Heart right ventricle (tissue), 16 donors: ENCODE measurements at places on chromosomes 4 and X. TPM values are rescaled to one million over a fixed set of nuclear protein-coding genes. Genes with fewer than 3 reads are reported as not detected.

DNA sequence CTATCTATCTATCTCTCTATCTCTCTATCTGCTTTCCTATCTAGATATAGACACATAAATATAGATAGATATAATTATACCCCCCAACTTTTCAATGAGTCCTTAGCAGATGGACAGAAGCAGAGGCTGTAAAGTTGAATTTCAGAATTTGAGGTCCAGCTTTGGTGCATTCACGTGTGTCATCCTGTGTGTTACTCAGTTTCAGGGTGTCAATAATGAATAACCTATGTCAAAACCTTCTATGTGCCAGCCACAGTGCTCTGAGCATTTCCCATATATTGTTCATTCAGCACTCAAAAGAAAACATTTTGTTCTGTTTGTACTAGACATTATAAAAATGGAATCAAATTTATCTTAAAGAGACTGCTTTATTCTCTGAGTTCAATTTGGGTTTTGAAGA lies 310.0 kb downstream of the ARHGAP24 start:
- DNase-seq, result no peak

- DNase-seq, result peak; percentile 3
These were observed 73.2 kb downstream of the FAM53A start for GRCh38 chr4:1610791-1611500.

DNA sequence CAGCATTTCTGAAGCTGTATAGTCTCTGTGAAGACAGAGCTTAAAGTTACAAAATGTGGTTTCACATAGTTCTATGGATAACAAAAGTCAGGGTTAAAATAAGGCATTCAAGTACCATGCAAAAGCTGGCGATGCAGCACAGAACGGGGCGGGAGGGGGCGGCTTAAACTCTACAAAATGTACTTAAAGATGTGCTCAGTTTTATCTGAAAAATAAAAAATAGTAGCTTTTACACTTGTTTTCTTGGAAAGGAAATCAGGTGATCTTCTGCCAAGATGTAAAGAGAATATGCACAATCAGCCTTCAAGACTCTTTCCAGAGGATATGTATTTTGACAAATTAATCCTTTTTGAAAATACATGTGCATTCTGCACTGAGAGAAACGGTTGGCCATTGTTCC lies 301.7 kb upstream of the EMCN start:
- DNase-seq, result no peak

The ZNF41 gene
- 13.2 TPM for total RNA-seq

GRCh38 chr4:109699553-109700225 lies 3.6 kb downstream of the CASP6 start:
- DNase-seq, result no peak

- no peak for DNase-seq
These were observed 444.1 kb downstream of the BCOR start for GRCh38 chrX:39653691-39654090.

- DNase-seq, result no peak
These were observed 19.0 kb upstream of the MAGEB2 start for GRCh38 chrX:30196322-30196721.

The TLR7 gene
- total RNA-seq, result 3.2 TPM

The SPANXB1 gene
- total RNA-seq, result not detected

DNA sequence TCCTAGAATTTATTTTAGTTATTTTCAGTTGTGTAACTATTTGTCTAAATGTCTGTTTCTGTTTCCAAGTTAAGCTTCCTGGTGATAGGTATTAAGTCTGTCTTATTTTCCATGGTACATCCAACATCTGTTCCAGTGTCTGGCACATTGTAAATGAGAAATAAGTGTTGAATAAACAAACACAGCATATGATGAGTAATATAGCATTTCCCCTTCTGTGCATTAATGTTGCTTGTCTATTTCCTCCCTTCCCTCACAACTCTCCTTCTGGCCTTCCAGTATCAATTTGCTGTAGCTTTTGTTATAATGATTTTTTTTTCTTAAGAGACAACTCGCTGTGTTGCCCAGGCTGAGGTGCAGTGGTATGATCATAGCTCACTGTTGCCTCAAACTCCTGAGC lies 36.1 kb downstream of the COPS4 start:
- no peak for DNase-seq

GRCh38 chrX:120419463-120419862 lies 49.6 kb downstream of the LAMP2 start:
- DNase-seq, result no peak

DNA sequence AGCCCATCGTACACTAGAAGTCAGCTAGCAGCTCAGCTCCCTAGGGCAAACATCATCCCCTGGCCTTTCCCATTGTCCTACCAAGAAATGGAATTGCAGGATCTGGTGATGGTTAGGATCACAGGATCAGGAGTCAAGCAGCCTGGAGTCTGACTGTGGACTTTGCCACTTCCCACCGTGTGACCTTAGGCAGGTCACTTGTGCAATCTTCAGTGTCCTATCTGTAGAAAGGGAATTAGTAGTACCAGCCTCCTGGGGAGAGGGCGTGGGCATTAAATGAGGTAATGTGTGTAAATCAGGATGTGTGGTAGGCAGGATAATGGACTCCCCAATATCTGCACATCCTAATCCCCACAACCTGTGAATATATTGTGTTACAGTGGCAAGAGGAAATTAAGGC lies 38.6 kb upstream of the APLN start:
- DNase-seq, result no peak

DNA sequence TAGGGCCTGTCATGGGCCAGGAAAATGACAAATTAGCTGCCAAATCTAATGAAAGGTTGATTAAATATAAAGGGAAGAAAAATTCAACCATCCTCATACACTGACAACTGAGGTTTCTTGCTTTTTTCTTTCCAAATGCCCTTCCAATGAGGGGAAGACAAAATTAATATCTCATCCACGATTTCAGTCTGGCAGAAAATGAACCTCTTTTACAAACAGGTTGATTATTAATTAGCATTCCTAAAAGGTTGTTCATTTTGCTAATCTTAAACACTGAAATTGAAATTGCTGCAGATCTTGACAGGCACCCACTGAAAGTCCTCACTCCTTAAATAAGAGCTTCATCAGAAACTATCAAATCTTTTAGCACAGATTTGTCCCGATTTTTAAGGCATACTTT lies 45.5 kb downstream of the NPFFR2 start:
- DNase-seq, result no peak

The MAGEA2B gene
- not detected for total RNA-seq

The CFAP47 gene
- total RNA-seq, result not detected

The CCNA2 gene
- not detected for total RNA-seq

- DNase-seq, result no peak
These were observed 67.1 kb upstream of the TRIM2 start for GRCh38 chr4:153137159-153137558.

DNA sequence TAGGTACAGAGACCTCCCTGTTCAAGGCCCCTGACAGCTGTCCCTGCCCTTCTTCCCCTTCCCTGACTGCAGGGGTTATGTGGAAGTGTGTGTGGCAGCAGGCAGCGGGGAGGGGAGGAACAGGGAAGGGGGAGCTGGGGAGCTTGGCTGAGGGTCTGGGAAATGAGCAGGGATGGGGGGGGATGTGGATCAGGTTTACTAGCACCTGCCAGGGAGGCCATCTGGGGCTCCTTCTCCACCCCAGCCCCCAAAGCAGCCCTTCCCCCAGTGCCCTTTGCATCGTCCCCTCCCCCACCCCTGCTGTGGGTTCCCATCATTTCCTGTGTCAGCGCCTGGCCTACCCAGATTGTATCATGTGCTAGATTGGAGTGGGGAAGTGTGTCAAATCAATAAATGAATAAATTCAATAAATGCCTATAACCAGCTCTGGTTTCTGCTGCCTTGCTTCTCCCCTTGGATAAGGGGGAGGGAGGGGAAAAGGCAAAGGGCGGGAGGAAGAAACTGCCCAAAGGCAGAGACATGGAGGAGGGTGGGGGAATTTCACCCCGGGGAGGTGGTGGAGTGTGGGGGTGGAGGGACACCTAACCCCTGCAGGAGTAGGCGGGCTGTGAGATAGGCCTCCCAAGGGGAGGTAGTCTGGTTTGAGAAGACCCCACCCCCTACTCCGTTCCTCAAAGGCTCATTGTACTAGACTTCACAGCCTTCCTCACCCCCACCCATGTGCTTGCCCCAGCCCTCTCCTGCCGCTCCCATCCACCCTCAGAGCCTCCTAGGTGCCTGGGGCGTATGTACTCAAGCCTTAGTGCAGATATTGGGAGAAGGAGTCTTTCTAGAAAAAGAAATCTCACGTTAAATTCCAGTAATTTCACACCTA lies 3.2 kb downstream of the CXorf65 start:
- DNase-seq, result peak; percentile 22

The XK gene
- 9.4 TPM for total RNA-seq

- DNase-seq, result no peak
These were observed 273.0 kb downstream of the SLC7A11 start for GRCh38 chr4:137968956-137969678.

DNA sequence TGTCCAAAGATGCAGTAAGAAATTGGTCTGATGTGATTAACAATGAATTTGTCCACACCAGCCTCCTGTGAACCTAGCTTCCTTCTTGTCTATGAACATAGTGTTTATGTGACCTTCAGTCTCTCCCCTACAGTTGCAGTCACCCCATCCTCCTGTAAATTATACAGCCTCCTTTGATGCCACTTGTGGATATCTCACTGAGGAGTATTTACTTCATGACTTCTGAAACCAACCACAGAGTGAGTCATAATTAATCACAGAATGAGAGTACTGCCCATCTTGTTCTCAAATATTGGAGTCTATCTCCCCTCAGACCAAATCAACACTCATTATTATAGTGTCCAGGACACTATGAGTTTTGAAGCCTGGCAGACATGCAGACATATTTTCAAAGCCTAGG lies 27.3 kb upstream of the XAGE2 start:
- no peak for DNase-seq

The AMBN gene
- total RNA-seq, result not detected

The C4orf50 gene
- total RNA-seq, result not detected

The SSX2 gene
- total RNA-seq, result not detected

DNA sequence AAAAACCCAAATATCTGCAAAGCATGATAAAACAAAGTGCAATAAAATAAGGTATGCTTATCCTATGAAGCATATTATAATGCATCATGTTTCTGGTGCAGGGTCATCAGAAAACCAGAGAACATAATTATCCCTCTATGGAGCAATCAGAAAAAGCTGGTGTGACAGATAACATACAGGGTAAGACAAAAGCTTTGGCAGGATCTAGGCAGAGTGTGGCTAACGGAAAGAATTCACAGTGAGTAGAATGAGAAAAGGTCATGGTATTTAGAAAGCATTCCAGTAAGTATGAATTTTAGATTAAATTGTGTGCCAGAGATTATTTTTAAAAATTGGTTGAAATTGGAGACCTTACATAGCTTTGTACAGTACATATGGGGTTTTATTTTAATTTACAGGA lies 29.0 kb upstream of the UGT2B4 start:
- DNase-seq, result no peak

The SHOX gene
- not detected for total RNA-seq

DNA sequence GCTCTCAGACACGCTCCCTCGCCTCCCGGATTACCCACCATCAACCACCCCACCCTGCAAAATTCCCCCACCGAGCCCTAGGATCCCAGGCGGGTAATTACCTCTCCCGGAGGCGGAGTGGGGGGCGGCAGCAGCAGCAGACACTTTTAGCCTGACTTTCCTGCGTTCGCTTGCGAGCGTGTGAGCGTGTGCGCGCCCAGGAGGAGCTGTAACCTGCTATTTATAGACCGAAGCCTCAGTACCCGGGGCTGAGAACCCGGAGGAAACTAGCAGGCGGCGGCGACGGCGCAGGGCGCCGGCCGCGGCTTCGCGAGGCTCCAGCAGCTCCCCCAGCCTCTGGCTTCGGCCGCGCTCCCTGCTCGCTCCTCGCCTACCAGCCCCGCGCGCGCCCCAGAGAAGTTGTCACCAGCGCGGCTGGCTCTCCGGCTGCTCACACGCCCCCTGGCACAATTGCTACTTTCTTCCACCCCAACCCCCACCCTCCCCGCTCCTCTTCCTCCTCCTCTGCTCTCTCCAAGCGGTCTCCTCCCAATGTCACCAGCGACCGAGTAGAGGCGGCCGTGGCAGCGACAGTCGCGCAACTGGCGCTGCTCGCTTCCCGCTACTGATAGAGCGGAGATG lies at the start of gene INPP4B:
Gene INPP4B (minus strand): TSS at position 194 of the 621 bp plus-strand sequence.
- DNase-seq, result peak; percentile 42

DNA sequence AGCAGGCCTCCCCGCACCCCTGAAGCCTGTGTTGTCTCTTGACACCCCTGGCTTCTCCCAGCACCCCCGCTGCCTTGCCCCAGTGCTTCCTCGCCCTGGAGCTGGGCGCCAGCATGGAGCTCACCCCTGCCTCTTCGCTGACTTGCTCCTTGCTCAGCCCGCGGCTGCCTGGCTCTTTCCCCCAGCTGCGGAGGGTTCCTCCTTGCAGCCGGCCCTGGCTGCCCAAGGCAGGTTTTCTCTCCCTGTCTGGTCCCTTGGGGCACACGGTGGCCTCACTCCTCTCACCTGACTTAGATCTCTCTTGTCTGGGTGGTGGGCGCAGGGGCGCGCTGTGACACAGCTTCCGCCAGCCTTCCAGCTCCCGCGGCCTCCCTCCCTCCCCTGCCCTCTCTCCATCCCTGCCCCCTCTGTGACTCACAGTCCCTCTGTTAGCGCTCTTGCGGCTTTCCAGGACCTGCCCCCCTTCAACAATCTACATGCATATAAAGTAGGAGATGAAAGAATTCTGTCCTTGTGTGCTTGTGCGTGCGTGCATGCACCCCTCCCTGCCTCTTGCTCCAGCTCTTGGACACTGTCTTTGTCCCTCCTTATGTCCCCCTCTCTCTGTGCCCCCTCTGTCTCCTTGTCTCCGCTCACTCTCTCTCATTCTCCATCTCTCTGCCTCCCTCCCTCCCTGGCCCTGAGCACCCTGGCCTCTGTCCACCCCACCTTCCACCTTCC lies 2.2 kb downstream of the PLXNB3 start:
- DNase-seq, result peak; percentile 11

DNA sequence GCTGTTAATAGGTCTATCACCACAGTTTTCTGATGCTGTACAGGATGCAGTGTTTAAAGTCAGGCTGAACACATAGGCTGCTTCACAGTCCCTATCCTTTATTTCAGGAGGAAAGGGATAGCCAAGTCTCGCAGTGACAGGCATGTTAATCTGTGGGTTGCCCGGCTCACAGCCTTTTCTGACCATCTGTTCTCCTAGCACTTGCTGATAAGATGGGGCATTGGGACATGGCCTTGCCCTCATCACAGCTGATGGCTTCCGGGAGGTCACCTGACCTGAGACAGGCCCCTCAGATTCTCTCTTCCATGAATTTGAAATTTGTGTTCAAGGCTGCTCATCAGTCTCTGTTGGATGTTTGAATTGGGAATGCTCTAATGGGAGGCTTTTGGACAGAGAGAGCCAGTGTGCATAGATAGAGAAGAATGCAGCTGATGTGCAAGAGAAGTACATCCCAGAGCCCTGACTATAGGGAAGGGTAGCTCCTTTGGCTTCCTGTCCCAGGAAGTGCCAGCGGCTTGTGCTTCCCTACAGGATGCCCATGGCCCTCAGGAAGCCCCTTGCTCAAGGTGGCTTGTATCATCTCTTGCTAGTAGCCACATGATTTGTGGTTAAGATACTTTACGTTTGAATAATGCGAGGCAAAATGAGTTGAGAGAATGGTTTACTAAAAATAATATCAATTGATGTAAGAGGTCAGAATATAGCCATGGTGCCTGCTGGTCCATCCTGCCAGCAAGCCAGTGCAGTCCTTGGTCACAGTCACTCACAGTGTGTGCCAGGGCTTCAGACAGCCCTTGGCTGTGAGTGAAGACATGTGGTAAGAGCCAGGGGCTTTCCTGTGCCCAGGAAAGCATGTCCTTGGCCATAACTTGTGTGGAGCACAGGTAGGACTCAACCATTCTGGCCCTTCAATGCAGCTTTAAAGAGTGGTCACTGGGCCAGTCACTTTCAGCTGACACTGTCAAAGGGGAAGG lies 88.6 kb downstream of the TSPAN7 start:
- DNase-seq, result peak; percentile 14

GRCh38 chrX:70129816-70130215 lies 3.4 kb upstream of the IGBP1 start:
- no peak for DNase-seq

The MAGEC2 gene
- not detected for total RNA-seq

GRCh38 chr4:47209833-47210232 lies 178.5 kb downstream of the GABRB1 start:
- DNase-seq, result no peak
